Psoas muscle (tissue), 8 donors: ENCODE measurements at places on chromosomes 3 and 15.

GRCh38 chr3:177414093-177414492, 216.8 kb upstream of the TBL1XR1 start:
- DNase-seq: no peak

DNA sequence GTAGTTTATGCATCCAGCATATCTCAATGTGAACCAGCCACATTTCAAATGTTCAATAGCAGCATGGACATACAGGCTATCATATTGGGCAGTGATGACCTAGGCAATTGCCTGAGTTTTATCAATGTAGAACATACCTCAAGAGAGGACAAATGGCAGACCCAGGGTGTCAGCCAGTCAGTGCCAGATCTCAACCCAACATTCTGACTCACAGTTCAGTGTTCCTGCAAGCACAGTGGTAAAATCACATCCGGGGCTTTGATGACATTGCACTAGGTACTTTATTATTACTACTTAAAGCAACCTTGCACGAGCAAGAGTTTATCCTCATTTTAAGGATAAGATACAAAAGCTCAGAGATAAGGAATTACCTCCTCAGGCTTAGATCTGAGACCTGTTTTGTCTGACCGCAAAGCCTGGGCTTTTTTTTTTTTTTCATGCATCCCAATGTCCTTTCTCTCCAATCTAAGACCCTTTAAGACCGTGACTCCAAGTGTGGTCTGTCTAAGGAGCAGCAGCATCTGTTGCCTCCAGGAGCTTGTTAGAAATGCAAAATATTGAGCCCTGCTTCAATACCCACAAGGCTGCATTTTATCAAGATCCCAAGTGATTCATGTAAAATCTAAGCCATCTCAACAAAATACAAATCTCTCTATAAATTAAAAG, 60.1 kb downstream of the SLC12A1 start:
- no peak for DNase-seq

GRCh38 chr15:81002331-81003096, 1.8 kb downstream of the TLNRD1 start:
- peak; percentile 29 for DNase-seq

- peak; percentile 77 for DNase-seq
Measured at GRCh38 chr3:139574026-139574947, 34.7 kb upstream of the RBP1 start.

- DNase-seq: no peak
Measured at GRCh38 chr3:66363148-66363547, 137.7 kb downstream of the LRIG1 start.

- DNase-seq: peak; percentile 53
Measured at GRCh38 chr3:72887705-72888545, at the start of gene GXYLT2. GXYLT2 (plus strand) TSS chr3:72888046; CDS start chr3:72888234, 188 bp downstream.

GRCh38 chr15:45588219-45588875, 1.2 kb downstream of the BLOC1S6 start:
- DNase-seq: no peak

- no peak for DNase-seq
Measured at GRCh38 chr3:111045564-111045963, 26.1 kb upstream of the NECTIN3 start.

DNA sequence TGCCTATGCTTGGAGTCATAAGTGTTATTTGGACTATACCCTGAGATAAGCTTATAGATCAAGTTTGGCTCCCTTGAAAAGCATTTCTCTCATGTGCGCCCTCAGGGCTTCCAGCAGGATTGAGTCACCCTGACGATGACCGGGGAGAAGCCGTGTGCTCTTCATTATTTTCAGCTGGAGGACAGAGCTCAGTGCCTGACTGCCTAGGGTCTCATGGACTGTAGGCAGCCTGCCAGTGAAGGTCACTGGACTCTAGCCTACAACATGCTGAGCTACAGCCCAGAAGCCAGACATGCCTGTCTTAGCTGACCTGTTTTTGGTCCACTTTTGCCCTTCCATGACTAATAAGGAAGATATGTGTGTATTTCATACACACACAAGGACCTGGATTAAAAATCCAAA, 31.6 kb upstream of the NUDT16 start:
- peak; percentile 20 for DNase-seq

GRCh38 chr3:141279077-141279967, 47.7 kb downstream of the PXYLP1 start:
- no peak for DNase-seq

DNA sequence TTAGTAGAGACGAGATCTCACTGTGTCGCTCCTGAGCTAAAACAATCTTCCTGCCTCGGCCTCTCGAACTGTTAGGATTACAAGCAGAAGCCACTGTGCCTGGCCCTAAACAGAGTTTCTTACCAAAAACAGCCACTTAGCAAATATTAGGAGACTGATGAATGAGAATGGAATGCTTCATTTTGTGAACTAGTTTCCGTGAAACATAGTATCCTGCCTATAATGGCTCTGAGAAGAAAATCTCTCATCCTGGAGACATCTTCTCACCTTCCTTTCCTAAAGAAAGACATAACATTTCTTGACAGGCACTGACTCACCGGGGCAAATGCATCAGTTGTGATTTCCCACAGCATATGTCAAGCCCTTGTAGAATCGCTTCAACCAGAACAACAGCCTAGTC, 44.9 kb downstream of the GJD2 start:
- DNase-seq: no peak

DNA sequence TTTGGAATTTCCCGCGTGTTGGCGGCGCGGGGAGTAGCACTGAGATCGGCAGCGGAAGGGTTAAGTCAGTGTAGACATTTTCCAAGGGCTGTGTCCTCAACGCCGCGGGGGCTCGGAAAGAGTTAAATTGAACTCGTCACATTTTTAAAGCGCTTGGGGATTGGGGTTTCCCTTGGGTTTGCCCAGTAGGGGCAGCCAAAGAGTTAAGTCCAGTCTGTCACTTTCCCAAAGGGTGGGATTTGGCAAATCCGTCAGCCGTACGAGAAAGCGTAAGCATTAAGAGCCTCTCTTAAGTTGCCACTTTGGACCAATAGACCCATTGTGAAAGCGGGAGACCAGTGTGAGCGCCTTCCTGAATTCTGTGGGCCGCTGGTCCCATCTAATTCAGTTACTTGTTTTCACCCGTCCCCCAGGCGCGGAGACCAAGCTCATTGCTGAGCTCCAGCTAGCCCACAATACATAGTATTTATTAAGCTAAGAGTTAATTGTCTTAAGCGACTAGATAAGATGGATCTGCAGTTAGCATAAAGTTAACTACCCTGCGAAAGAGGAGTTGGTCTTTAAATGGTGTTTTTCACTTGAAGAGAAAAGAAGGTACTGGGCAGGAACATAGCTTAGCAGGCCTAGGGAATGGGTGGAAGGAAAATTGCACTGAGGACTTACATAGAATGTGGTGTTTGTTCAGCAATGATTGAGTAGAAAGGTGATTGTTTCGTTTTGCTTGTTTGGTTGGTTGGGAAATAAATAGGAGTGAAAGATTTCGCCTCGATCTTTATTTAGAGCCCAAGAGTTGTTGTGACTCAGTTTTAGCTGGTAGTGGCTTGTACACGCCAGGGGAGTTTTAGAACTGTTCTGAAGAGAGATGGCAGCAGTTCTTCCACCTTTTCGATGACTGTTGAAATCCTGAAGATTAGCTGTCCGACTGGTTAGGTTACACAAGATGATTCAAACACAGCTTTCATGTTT, 932 bp downstream of the ARL8B start:
- peak; percentile 73 for DNase-seq

- no peak for DNase-seq
Measured at GRCh38 chr15:39243396-39243795, 337.5 kb upstream of the THBS1 start.

GRCh38 chr15:100651253-100651652, 48.9 kb downstream of the ASB7 start:
- no peak for DNase-seq
